ENCODE measurements at places on chromosomes 2 and 18. TPM values are rescaled to one million over a fixed set of nuclear protein-coding genes. Genes with fewer than 3 reads are reported as not detected.

- H3K4me3 ChIP-seq = no peak overlapping the region
- no peak overlapping the region for H3K27ac ChIP-seq
- no peaks in the 10 kb centered on the region for H3K4me1 ChIP-seq
- no peak for DNase-seq
- no peaks in the 10 kb centered on the region for H3K36me3 ChIP-seq
- H3K27me3 ChIP-seq = no peaks in the 10 kb centered on the region
Observed at GRCh38 chr18:6509417-6509816, 94.7 kb upstream of the L3MBTL4 start.

GRCh38 chr2:8222979-8223694 lies 458.7 kb upstream of the ID2 start:
- no peaks in the 10 kb centered on the region for H3K4me1 ChIP-seq
- no peak overlapping the region for H3K27ac ChIP-seq
- H3K36me3 ChIP-seq = no peaks in the 10 kb centered on the region

GRCh38 chr2:76298041-76298440 lies 587.3 kb upstream of the GCFC2 start:
- H3K4me3 ChIP-seq = no peak overlapping the region
- no peak for DNase-seq
- H3K27ac ChIP-seq = no peak overlapping the region
- no peaks in the 10 kb centered on the region for H3K4me1 ChIP-seq
- H3K27me3 ChIP-seq = no peaks in the 10 kb centered on the region

The ERBB4 gene
- total RNA-seq = not detected

The FSIP2 gene
- 0.10 TPM for total RNA-seq

DNA sequence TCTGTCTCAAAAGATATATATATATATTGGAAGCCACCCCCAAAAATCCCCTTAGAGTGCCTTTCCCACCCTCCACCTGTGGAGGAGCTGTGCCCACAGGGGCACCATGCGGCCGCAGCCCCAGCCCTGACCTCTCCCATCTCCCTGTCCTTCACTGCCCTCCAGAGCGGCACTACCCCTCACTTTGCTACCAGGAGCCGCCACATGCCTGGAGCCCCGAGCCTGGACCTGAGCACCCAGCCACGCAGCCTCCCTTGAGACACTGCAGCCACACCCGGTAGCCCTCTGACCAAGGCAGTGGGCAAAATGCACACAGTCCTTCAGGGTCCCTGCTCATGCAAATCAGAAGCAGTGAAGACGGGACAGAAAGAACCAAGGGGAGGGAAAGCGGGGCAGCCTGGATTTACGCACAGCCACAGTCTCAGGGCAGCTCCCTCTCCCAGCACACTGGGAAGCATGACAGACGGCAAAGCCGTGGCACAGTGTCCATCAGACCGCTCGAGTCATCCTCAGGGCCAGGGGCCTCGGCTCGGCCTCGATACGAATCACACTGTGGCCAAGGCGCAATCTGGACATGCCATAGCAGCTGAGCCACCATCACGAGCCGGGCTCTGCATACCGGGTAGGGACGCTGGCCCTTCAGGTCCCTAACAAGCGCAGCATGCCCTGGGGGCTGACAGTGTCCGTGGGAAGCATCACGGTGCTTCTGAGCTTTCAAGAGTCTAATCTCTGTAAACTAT lies 10.1 kb downstream of the HDAC4 start:
- H3K4me1 ChIP-seq = peaks cover 5% of the 10 kb centered on the region
- no peaks in the 10 kb centered on the region for H3K27me3 ChIP-seq
- no peak for DNase-seq
- H3K27ac ChIP-seq = no peak overlapping the region
- H3K4me3 ChIP-seq = no peak overlapping the region
- peaks cover 11% of the 10 kb centered on the region for H3K36me3 ChIP-seq

DNA sequence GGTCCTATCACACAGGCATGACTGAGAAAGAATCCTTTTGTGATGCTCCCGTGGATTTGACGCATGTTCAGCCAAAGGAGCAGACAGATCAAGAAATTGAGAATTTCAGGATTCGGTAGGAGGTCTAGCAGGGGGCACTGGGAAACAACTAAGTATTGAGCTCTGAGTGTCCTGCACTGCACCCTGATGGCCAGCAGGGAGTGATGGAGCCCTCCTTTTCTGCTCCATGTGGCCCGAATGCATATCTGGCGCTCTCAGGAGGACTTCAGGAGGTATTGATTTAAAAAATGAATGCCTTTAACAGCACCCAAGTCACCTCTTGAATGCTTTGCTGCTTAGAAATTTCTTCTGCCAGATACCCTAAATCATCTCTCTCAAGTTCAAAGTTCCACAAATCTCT lies 58.0 kb downstream of the ZNF519 start:
- no peaks in the 10 kb centered on the region for H3K4me1 ChIP-seq

GRCh38 chr2:99970292-99970868 lies 172.0 kb downstream of the AFF3 start:
- H3K36me3 ChIP-seq = no peaks in the 10 kb centered on the region
- DNase-seq = no peak
- no peak overlapping the region for H3K4me3 ChIP-seq
- H3K27ac ChIP-seq = no peak overlapping the region
- peaks cover 2% of the 10 kb centered on the region for H3K27me3 ChIP-seq
